ENCODE measurements at places on chromosomes 5 and 9.

DNA sequence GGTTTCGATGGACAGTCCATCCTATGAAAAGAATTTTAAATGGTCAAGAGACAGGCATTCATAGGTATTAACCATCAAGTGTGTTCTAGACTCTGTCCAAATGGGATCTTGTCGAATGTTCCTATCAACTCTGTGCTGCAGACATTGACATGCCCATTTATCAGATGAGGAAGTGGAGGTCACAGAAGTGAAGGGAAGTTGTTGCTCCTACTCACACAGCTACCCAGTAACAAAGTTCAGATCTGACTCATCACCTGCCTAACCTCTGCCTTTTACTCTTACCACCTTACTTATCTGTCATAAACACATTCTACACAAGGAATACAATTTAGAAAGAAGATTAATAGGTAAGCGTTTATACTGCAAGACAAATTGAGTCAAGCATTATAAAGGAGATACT lies 426.2 kb upstream of the BRINP1 start:
- no peak for DNase-seq

GRCh38 chr9:21015995-21016394 lies 15.4 kb downstream of the HACD4 start:
- no peak for DNase-seq

- no peak for DNase-seq
These were observed 25.3 kb upstream of the EFNA5 start for GRCh38 chr5:107696080-107696479.

GRCh38 chr5:1882337-1883119 lies at the start of gene IRX4:
Gene IRX4 (minus strand): TSS chr5:1882925. CDS start chr5:1882647, 278 bp downstream.
- DNase-seq, result no peak

GRCh38 chr9:22308177-22308576 lies 138.4 kb upstream of the DMRTA1 start:
- DNase-seq, result no peak

GRCh38 chr9:128556926-128557634 lies 4.7 kb downstream of the SPTAN1 start:
- DNase-seq, result no peak

GRCh38 chr9:133610845-133611244 lies 1.7 kb upstream of the FAM163B start:
- DNase-seq, result no peak

DNA sequence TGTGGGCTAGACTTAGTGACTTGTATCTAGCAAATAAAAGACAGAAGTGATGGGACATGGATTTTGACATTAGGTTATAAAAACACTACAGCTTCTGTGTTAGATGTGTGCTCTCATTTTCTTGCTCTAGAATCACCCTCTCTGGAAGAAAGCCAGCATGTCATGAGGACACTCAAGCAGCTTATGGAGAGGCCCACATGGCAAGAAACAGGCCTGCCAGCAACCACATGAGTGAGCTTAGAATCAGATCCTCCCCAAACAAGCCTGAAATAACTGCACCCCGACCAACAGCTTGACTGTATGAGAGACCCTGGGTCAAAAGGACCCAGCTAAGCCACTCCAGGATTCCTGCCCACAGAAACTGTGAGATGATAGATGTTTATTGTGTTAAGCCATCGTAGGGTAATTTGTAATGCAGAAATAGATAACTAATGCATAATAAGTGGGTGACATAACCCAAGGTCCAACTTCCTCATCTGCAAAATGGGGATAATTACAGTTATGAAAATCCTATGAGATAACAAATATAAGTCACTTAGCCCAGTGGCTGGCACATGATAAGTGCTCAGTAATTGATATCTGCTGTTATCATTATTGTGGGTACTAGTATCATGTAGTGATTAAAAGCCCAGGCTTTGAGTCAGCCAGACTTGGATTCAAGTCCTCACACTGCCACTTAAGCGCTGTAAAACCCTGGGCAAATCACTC lies 86.5 kb downstream of the KLHL3 start:
- DNase-seq, result no peak

- DNase-seq, result no peak
These were observed 63.0 kb upstream of the PHYKPL start for GRCh38 chr5:178295589-178295988.

DNA sequence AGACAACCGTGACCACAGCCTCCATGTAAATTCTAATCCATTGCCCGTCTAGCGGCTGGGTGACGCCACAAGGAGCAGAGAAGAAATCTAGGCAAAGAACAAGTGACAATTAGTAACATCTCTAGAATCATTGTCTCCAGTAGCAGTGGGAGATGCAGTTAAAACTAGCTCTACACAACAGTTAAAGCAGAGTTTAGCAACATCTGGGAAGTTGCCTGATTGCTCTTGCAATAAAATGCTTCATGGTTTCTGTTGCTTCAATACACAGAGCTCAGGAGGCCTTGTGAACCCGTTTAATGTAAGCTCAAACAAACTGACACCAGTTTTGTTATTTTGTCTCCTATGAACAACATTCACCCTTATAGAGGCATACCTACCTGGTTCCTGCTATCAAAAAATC lies 369.8 kb upstream of the PDE4D start:
- DNase-seq, result no peak
